Natural killer cell (primary cell): ENCODE measurements at places on chromosomes 11 and 22.
A peak's percentile ranks its signal among the peaks of the same experiment; 100 is the strongest.

- DNase-seq, result no peak
Measured at GRCh38 chr22:16810188-16810802, 14.9 kb downstream of the XKR3 start.

DNA sequence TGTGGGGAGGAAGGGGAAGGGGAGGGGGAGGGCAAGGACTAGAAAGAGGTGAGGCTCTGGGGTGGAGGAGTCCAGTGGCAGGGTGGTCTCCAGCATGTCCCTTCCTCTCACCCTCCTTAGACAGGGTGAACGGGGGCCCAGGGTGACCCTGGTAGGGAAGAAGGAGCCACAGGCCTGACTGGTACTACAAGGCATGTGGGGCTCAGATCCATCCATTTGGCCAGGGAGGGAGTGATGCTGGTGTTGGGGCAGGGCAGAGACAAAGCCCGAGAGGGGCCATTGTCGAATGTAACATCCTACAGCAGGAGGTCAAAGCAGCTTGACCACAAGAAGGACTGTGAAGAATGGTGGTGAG lies 69.0 kb upstream of the SHISAL1 start:
- no peak for DNase-seq

GRCh38 chr11:115007851-115008250 lies 329.5 kb downstream of the NXPE2 start:
- DNase-seq, result no peak

DNA sequence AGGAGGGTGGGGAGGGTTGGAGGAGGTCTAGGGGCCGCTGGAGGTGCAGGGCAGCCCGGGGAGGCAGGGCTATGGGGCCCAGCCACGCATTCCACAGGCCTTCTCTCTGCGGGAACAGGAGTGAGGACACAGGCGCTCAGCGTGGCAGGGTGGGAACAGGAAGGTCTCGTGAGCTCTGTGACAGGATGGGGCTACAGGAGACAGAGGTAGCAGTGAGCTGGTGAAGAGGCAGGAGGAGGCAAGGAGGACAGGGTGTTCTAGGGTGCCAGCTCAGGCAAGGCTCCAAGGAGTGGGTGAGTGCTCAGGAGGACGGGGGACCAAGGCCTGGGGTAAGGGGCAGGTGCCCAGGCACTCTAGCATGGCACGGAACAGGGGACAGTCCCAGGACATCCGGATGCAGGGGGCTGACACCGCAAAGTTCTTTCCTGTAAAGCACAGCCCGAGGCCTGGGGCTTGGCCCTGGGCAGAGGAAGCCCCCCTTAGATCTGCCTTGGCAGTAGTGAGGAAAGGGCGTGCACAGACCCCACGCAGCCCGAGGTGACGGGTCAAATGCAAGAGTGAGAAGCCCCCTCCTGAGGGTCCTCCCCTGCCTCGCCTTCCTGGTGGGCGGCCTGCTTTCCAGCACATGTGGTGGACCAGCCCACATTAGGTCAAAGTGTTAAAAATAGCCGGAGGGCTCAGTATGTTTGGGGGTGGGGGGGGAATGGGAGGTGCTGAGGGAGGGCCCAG lies 4.7 kb upstream of the NEAT1 start:
- peak; percentile 72 for DNase-seq

- DNase-seq, result no peak
Measured at GRCh38 chr11:8013833-8014232, 26.7 kb downstream of the EIF3F start.

- DNase-seq, result no peak
Measured at GRCh38 chr11:46431211-46431610, 39.6 kb upstream of the CHRM4 start.

DNA sequence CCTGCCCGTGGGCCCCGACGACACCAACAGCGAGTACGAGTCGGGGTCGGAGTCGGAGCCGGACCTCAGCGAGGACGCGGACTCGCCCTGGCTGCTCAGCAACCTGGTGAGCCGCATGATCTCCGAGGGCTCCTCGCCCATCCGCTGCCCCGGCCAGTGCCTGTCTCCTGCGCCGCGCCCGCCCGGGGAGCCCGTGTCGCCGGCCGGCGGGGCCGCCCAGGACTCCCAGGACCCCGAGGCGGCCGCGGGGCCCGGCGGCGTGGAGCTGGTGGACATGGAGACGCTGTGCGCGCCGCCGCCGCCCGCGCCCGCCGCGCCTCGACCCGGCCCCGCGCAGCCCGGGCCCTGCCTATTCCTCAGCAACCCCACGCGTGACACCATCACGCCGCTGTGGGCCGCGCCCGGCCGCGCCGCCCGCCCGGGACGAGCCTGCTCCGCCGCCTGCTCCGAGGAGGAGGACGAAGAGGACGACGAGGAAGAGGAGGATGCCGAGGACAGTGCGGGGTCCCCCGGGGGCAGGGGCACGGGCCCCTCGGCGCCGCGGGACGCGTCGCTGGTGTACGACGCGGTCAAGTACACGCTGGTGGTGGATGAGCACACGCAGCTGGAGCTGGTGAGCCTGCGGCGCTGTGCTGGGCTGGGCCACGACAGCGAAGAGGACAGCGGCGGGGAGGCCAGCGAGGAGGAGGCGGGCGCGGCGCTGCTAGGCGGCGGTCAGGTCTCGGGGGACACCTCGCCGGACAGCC lies 3.8 kb downstream of the MAPK8IP2 start:
- no peak for DNase-seq

DNA sequence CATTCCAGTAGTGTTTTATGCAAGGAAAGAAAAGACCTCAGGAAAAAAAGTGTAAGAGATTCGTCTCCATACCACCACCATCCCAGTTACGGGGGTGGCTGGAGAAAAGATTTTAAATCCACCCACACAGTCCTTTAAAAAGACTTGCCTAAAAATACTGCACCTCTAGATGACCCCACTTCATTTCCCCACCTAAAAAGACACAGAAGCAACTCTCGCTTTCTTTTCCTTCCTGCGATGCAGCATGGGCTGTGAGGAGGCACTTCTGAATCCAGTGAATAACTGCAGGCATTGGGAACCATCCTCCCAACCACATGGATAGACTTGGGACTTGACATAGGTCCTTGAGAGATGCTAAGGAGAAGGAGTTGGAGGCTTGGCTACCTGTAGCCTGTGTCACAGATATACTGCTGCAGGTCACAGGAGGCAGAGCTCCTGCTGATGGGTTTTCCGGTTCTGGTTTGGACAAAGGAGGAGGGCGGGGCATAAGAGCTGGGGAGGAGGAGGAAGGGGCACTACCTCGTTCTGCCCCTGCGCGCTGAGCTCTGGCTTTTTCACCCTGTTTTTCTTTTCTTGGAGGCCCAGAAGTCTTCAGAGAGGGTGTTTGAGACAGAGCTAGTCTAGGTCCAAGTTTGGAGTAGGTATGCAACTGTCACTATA lies 285.9 kb downstream of the NTM start:
- no peak for DNase-seq

DNA sequence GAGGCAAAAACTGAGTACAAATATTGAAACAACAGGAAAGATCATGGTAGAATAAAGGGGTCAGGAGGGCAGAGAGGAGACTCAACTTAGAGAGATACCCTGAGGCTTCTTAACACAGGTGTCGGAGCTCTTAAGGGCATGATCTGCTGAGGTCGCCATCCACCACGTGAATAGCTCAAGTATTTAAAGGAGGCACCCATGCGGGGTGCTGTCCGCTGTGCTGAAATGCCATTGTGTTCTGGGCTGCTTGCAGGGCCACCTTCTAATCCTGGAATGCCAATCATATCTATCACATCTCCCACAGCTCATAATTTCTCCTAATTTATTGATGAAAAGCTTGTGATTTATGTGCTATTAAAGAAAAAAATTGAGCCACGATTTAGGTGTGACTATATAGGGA lies 90.2 kb downstream of the SEZ6L start:
- no peak for DNase-seq

GRCh38 chr11:133896028-133896427 lies 50.7 kb upstream of the SPATA19 start:
- no peak for DNase-seq

GRCh38 chr22:45838305-45838887 lies 138.6 kb downstream of the WNT7B start:
- no peak for DNase-seq

DNA sequence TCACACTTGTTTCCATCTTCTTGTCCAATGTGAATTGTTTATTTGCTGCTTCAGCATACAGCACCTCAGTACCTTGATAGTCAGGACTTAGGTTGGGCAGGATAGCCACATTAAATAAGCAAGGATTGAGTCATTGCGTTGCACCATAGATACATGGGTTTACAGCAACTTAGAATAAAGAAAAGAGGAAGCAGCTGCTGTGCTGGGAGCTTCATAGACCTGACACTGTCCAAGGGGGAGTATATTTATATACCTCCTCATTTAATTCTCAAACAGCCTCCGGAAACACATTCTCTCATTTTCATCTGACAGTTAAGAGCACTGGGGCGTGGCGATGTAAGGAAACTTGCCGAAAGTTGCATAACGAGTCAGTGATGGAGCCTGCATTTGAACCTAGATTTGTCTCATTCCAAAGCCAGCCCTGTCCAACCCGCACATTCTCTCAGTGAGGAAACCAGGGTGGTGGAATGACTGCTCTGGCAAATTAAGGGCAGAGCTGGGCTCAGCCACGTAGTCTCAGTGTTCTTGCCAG lies 42.2 kb downstream of the UBASH3B start:
- peak; percentile 71 for DNase-seq

DNA sequence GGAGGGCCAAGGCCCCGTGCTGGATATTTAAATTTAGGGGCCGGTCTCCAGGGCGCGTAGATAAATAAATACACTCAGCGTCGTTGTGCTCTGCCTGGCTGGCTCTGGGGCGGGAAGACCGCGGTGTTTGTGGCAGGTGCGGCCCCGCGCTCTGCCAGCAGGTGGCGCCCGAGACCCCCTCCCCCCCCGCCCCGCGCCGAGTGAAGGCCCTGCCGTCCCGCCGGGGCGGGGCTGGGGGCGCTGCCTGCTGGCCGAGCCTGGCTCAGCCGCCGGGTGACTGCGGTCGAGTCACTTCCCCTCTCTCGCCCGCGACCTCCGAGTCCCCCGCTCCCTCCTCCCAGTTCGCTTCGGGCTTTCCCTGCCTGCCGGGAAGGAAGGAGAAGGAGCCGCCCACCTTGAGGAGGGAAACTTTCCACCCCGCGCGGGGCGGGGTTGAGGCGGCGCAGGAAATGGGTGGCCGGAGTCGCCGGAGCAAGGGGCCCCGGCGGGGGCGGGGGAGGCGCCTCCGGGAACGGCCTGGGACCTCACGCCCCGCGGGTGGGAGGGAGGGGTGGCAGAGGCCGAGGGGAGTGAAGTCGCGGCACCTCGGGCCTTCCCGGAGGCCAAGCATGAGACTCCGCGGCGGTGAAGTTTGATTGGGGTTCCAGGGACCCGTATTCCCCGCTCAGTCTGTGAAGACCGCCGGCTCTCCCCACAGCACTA lies 1.6 kb upstream of the EHBP1L1 start:
- peak; percentile 85 for DNase-seq

- no peak for DNase-seq
Measured at GRCh38 chr22:43706571-43707328, 105.4 kb downstream of the EFCAB6 start.

DNA sequence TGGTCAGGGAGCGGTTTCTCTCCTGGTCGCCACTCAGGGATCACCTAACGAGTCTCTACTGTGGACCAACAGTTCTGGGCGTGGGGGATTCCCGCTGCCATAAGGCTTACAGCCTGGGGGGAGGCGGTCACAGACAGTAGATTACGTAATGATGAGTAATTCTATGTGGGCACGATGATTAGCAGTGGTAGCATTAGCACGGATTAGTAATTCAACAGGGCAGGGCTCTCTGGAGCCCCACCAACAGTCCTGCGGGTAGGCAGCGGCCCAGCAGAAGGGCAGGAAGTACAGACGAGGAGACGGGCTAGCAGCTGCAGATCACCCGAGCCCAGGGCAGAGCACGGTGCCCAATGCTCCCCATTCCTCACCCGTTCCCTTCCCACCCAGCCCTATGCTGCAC lies 3.6 kb downstream of the SHISAL1 start:
- no peak for DNase-seq

- no peak for DNase-seq
Measured at GRCh38 chr22:40509401-40510134, 127.0 kb downstream of the MRTFA start.

DNA sequence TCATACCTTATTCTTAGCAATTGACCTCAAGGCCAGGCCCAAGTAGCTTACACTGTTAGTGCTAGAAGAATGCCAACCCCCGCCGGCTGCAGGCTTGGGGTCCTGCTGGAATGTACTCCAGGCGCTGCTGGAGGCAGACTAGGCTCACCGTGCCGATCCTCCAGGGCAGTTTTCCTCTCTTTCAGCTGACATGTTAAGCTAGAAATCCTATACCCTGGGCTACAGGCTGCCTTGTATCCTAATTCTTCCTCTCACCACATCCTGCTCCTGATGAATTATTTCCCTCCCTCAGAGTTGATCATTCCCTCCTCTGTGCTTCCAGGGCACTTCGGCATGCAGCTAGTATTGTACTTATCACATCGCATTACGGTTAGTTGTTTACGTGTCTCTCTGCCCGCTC lies 3.4 kb downstream of the SPTBN2 start:
- no peak for DNase-seq

DNA sequence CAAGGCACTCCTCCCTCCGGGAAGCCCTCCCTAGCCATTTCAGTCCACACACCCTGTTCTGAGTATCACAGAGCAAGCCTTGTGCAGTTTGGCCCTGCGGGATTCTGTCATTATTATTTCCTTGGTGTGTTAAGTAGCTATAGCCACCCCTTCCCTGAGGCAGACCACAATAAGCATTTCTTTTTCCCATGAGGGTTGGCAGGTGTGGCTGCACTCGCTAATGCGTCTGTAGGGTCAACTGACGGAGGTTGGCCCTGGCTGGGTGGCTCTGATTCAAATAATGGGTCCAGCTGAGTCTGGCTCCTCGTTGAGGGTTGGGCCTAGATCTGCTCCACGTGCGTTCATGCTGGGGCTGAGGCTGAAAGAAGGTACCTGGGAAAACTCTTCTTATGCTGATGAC lies 5.1 kb downstream of the F2 start:
- DNase-seq, result no peak

DNA sequence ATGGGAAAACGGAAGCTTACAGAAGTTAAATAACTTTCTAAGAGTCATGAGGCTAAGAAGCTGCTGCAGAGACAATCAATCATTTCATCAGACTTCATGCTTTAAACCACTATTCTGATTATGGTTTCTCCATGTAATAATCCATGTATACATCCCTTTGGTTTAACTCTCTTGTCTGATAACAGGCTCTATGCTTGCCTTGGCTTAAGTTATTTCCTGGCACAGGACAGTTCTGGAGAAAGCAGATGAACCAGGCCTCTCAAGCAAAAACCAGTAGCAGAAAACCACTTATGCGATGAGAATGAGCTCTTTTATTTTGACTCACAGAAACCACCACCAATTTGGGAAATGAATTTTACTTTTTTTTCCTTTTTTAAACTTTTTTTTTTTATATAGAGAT lies 6.5 kb upstream of the PCF11 start:
- no peak for DNase-seq
